DMS53 (cell line): ENCODE measurements at places on chromosomes 11 and 22.

- DNase-seq, result no peak
These were observed 115.6 kb downstream of the SLC1A2 start for GRCh38 chr11:35303596-35304385.

- DNase-seq, result no peak
These were observed at the start of gene OR8D1 for GRCh38 chr11:124313849-124314248. OR8D1 (minus strand) TSS chr11:124313949; CDS start chr11:124310766, 3,183 bp downstream.

- no peak for DNase-seq
These were observed 4.0 kb downstream of the TAF10 start for GRCh38 chr11:6608011-6608410.

GRCh38 chr11:40010011-40010410 is 1449.4 kb downstream of the LRRC4C start:
- no peak for DNase-seq

- no peak for DNase-seq
These were observed 7.5 kb upstream of the SLC2A11 start for GRCh38 chr22:23850136-23850611.

- DNase-seq, result no peak
These were observed 400.1 kb downstream of the TMEM135 start for GRCh38 chr11:87437844-87438223.

- DNase-seq, result peak; percentile 44
These were observed 8.0 kb downstream of the POLD4 start for GRCh38 chr11:67345247-67345919.

- peak; percentile 20 for DNase-seq
These were observed 68.6 kb downstream of the RRAS2 start for GRCh38 chr11:14290422-14290821.

DNA sequence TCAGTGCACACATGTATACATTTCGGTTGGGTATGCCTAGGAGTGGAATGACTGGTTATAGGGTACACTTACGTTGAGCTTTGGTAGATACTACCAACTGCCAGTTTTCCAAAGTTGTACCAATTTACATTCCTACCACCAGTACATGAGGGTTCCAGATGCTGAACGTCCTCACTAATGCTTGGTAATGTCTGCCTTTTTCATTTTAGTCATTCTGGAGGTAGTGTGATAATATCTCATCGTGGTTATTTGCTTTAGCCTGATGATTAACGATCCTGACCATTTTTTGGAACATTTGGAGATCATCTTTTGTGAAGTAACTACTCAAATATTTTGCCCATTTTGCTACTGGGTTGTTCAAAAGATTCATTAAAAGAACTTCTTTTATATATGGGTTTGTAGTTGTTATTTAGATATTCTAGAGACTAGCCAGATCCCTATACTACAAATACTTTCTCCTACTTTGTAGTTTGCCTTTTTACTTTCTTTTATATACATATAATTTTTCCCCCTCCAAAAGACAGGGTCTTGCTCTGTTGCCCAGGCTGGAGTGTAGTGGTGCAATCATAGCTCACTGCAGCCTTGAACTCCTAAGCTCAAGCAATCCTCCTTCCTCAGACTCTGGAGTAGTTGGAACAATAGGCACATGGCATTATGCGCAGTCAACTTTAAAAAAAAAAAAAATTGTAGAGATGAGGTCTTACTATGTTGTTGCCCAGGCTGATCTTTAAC is 62.1 kb downstream of the RBFOX2 start:
- no peak for DNase-seq

- peak; percentile 64 for DNase-seq
These were observed 59.6 kb upstream of the PAX6 start for GRCh38 chr11:31870609-31871309.

- DNase-seq, result peak; percentile 85
These were observed 116.6 kb upstream of the NARS2 start for GRCh38 chr11:78691215-78691614.

GRCh38 chr11:10108915-10109680 is 184.9 kb downstream of the SBF2 start:
- no peak for DNase-seq

GRCh38 chr22:33492210-33492651 is 428.0 kb downstream of the LARGE1 start:
- DNase-seq, result peak; percentile 13

GRCh38 chr11:250740-251299 is 14.0 kb downstream of the PSMD13 start:
- peak; percentile 81 for DNase-seq

DNA sequence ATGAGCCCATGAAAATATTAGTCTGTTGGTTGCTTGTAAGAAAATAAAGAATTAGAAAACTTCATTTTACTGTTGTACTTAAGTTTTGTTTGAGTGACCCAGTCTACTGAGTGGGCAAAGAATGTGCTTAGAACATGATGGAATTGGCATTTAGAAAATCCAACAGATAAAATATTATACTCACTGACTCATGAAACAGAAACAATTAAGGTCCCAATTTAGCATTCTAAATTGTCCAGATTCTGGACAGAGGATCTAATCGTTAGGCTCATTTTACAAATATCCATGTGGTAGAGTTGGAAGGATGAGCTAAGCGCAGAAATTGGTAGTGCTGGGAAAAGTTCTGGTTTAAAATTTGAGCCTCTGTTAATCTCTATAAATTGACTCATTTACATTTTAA is 45.4 kb downstream of the METTL15 start:
- no peak for DNase-seq

- peak; percentile 55 for DNase-seq
These were observed 43.6 kb upstream of the TH start for GRCh38 chr11:2215230-2215560.

GRCh38 chr11:5737670-5738392 is 1.6 kb downstream of the OR56B1 start:
- DNase-seq, result no peak

DNA sequence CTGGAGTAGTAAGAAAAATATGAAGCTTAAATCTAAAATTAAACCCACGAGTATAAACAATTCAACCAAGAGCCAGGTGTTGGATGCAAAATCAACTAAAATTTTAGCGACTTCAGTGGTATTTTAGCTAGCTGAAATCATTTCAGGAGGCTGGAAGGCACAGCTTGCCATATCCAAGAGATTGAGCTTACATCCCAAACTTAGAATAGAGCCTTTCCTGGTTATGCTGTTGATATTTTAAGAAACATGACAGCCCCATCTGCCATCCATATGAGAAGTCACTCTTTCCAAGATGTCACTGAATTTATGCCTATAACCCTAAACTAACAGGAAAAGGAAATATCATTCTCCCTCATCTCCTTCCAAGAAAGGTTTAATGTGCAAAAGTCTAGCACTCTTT is 334.0 kb downstream of the KCNA4 start:
- DNase-seq, result no peak

GRCh38 chr11:12674936-12675696 is 895 bp downstream of the TEAD1 start:
- peak; percentile 68 for DNase-seq

DNA sequence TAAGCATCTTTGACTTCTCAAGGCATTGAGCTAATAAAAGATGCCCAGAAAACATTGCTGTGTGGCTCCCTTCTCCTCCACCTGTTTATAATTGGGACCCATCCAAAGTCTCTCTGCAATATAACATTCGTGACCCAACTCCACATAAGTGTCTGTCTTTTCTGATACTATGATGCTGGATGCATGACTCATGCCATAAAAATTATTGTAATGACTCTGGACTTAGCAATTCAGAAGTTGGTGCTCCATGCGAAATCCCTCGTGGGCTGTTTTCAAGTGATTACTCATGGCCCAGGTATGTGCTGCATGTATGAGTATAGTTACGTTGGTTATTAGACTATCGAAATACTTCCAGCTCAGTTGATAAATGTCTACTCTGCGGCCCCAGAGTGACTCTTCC is 11.7 kb downstream of the FJX1 start:
- peak; percentile 55 for DNase-seq

DNA sequence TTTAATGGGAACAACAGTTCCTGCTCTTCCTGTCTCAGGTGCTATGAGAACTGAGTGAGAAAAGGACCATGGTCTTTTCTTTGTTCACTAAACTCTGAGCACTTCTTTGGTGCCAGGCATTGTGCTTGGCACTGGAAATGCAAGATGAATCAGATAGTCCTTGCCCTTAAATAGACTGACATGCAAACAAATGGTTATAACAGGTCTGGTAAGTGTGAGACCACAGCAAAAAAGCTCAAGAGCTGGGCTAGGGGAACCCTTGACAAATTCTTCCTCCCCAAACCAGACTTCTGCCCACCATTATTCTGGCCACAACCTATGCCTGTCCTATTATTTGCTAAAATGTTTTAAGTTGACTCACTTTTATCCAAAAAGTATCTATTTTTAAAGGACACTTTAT is 5.1 kb downstream of the SLC43A3 start:
- DNase-seq, result no peak

DNA sequence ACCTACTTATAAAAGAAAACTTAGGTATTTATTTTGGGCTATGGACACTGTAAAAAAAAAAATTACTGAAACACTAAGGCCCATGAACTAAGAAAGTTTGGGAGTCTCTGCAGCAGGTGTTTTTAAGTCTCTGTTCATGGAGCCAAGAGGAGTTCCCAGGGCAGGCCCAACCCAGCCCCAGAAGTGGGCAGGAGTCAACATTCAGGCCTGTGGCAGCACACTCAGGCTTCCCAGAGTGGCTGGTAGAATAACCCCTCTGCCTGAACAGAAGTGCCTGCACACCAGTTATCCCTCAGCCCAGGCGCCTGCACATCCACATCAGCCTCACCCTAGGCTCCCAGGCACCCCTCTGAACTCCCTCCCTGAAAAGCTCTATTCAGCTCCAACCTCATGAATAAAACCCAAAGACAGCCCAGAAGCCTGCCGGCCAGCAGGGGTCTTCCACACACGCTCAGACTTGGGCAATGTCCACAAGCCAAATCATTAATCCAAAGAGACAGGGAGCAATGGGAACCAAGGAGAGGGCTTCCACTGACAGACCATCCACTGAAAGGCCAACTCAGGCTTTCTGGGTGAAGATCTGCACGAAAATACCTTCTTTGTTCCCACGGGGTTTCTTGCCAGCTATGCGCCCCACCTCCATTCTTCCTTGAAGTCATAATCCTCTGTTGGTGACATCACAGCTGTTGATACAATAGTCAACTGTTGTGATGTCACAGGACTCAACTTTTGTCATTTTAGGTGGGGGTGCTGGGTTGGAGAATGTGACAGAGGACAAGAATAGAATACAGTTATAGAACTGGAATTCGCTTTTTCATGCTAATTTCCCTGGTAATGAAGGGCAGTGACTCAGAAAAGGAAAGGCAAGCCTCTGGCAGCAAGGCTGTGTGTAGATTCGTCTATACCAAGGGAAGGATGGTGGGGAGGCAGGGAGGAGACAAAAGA is 83.7 kb downstream of the RPL27A start:
- DNase-seq, result no peak

- DNase-seq, result no peak
These were observed 539.2 kb downstream of the ETS1 start for GRCh38 chr11:128048121-128048520.

- no peak for DNase-seq
These were observed 86.4 kb upstream of the SHISAL1 start for GRCh38 chr22:44398856-44399837.

GRCh38 chr11:45930031-45930794 is 7.8 kb downstream of the LARGE2 start:
- DNase-seq, result peak; percentile 96

- DNase-seq, result no peak
These were observed 25.5 kb upstream of the MGAT3 start for GRCh38 chr22:39431216-39431801.

DNA sequence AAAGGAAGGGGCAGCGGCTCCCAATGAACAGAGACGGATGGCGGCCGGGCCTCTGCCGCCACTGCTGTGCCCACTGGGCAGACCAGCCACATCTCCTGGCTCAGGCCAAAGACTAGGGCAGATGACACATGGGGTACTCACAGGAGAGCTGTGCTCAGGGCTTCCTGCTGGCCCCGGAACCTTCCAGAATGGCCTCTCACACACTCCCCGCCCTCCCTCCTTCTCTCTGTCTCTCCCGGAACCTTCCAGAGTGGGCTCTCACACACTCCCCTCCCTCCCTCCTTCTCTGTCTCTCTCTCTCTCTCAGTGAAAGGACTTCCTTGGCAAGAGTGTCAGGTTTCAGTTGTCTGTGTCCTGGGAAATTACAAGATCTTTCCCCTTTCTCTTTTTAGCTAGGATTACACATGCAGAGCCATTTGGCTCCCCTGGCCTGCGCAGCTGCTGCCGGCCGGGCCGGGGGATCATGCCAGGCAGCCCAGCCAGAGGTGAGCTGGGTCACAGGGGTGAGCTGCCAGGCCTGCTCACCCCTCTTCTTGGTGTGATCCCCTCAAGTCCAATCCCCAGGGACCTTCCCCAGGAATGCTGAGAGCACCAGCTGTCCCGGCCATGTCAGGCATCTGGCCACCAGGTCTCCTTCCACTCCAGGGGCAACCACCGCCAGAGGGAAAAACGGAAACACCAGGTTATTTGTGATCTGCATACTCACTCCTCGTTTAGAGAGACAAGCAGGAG is 45.3 kb upstream of the ADA2 start:
- DNase-seq, result peak; percentile 44

GRCh38 chr11:92834296-92835020 is 135.0 kb upstream of the MTNR1B start:
- DNase-seq, result no peak

DNA sequence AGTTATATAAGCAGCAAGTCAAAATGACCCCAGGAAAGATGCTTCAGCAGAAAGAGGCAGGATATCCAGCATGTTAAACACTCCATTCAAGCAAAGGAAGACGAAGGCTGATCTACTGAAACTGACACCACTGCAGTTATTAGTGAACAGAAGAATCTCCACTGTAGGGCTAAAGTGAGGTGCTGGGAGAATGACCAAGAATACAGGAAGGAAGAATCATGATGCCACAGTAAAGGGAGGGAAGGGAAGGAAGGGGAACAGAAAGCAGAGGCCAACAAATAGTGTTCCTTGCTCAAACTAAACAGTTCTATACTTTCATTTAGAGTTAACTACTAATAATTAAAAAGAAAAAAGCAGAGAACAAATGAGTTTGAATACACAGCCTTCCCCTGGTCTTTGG is 92.5 kb downstream of the SIK3 start:
- no peak for DNase-seq

GRCh38 chr11:104997288-104997687 is 25.7 kb downstream of the CASP5 start:
- peak; percentile 5 for DNase-seq

DNA sequence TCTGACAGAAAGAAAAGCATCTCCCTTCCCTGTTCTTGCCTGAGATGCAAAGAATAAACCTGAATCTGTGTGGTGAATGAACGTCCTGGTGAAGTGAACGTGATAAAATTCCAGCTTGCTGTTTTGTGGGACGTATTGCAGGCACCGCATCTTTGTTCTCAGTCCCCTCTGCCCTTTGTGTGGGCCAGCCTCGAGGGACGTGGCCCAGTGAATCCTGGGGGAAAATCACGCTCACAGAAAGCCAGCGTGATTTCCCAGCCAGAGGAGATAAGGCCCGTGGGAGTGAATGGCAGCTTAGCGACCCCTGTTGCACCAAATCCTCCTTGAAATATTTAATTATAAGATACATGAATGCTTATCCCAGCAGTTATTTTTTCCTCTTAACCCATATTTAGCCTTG is 129.1 kb downstream of the COMMD9 start:
- no peak for DNase-seq
